ENCODE measurements at places on chromosomes 7 and 10.

GRCh38 chr7:34946486-34946885 is 90.8 kb downstream of the DPY19L1 start:
- no peak for DNase-seq

DNA sequence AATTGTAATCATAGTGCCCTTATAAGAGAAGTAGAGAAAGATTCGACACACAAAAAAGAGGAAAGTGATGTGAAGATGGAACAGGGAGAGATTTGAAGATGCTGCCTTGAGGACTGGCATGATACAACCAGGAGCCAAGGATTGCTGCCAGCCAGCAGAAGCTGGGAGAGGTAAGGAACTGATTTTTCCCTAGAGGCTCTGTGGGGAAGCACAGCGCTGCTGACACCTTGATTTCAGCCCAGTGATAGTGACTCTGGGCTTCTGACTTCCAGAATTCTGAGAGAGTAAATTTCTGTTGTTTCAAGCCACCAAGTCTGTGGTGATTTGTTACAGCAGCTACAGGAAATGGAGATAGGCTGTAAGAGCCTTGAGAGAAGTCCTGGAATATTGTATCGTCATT is 98.2 kb downstream of the RAB11FIP2 start:
- DNase-seq, result no peak

- no peak for DNase-seq
Observed at GRCh38 chr10:117596706-117597105, 54.2 kb downstream of the EMX2 start.

GRCh38 chr7:132865366-132866143 is 216.3 kb downstream of the CHCHD3 start:
- DNase-seq, result no peak

DNA sequence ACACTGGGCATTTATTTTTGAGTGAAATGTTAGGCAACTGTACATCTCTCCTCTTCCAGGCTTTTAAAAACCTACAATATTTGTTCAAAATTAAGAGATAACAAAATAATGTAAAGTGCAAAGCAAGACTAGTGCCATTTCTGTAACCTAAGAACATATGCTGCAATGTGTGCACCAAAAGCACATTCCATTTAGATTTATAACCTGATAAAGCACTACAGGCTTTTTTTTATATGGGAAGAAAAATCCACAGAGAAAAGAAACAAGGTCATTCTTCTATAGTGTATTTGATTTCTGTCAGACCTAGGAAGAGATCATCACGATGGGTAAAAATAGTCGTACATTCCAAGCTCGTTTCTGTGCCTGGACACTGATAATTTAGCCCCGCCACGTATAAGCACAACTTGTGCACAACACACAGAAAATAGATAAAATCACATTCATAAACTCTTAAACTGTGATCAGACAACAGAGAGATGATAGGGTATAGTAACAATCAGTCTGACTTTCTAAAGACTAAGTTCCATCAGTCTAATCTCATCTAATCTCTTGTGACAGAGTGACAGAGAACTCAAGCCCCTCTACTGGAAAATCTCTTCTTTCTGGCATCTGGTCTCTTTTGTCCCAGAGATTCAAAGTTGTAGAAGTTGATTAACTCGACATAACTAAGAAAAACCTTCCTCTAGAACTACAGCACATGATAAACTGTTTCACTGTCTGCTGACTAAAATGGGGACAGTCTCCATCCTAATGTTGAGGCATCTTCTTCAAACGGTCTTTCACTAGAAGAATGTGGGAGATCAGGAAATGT is 6.7 kb downstream of the LAMB1 start:
- DNase-seq, result no peak

GRCh38 chr10:43689955-43690771 is 41.5 kb upstream of the ZNF32 start:
- peak; percentile 61 for DNase-seq

GRCh38 chr7:19932549-19933249 is 159.3 kb upstream of the TMEM196 start:
- DNase-seq, result no peak
